ENCODE measurements at places on chromosomes 5 and 9. TPM values are rescaled to one million over a fixed set of nuclear protein-coding genes. Genes with fewer than 3 reads are reported as not detected.

DNA sequence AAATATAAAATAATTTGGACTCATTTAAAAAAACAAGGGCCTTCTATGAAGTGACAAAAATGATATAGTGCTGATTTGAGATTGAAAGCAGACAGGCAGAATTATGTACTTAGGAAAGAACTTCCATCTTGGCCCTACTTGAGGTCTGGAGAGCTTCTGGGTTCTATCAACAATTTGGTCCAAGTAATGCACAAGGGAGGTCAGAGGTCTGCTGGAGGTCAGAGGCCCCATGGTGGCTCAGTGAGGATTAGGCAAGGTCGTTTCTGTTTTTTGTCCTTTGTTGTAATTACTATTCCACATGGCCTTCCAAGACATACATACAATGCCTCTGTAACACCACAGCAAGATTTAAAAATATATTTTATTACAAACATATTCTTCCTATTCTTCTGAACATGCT lies 37.2 kb downstream of the NUDT12 start:
- no peak for DNase-seq

GRCh38 chr5:132227235-132227484 lies 493 bp downstream of the P4HA2 start:
- no peak for DNase-seq

DNA sequence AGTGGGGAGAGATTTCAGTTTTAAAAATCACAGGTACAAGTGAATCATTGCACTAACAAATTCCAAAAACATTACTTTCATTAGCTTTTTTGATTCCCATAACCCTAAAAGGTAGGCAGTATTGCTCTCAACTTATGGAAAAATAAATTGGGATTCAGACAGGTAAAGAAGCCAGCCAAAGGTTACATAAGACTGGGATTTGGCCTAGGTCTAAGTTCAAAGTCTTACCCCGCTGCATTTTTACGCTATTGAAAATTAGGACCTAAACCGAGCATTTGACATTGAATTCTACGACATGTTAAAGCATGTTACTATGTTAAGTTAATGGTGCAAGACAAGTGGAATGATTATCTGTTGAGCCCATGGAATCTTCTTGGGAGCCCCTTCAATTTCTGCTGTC lies 89.6 kb downstream of the ENC1 start:
- no peak for DNase-seq

DNA sequence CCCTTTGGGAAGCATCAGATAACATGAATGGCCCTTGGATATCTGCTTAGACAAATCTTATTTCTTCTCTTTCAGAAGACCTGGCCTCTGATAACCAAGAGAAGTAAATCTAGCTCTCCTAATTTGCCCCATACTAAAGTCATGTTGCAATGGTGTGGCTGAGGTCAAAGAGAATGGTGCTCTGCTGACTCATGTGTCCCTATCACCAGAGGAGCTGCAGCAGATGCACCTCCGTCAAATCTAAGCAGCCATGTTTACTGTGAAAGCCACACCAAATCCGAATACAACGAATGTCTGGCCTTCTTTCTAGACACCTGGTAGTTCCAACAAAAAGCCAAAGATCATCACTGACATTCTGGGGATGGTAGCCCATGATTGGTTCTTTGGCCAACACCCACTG lies 23.2 kb downstream of the RETREG1 start:
- no peak for DNase-seq

- peak; percentile 98 for DNase-seq
These were observed at the start of gene CDKN2B for GRCh38 chr9:22008717-22009505. TSS of gene CDKN2B (minus strand) at chr9:22009305. CDS start at chr9:22008953, 352 bp downstream.

- DNase-seq: no peak
These were observed 303.6 kb downstream of the PIK3R1 start for GRCh38 chr5:68519143-68519542.

DNA sequence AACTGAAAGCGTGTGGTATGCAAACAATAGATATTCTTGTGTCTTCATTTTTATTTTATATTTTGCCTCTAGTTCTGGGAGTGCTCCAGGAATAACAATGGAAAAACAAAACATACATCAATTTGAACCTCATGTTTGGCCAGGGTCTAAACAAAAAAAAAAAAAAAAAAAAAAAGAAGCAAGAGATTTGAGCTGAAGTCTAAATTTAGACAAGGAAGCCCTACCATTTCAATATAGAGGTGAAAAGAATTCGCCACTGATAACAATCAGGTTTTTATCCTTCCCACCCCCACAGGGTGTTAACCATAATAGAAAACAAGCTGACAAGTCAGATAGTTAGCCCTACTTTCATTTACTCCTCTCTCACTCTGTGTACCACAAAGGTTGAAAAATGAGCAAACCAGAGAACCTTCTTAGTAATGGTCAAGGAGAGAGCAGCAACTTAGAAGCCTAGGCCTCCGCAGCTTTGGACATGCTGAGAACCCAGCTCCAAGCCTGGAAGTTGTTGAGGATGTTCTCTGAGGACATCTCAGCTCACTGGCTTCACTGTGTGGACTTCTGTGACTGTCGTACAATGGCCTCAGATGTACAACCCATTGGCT lies 118.2 kb upstream of the HMHB1 start:
- no peak for DNase-seq

DNA sequence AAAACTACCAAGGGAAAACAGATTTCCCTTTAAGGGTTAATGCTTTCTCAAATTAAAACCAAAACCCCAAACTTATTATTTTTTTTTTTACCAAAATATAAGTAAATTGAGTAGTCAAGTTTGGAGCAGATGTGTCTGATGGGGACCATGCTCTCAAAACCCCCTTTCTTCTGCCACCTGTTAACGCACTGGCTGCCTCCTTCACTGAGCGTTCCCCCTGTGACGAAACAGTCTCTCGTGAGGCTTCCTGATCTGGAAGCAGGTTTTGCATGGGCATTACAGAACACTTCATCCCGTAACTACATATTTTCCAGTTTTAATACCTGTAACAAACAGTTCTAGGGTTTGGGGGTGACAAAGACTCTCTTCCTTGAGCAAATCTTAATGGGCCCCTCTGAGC lies 59.4 kb downstream of the ANKH start:
- DNase-seq: no peak

- no peak for DNase-seq
These were observed 899 bp upstream of the SHC3 start for GRCh38 chr9:89179540-89179894.

- DNase-seq: no peak
These were observed 7.8 kb upstream of the GPX8 start for GRCh38 chr5:55151923-55152842.

- DNase-seq: no peak
These were observed 14.1 kb downstream of the ETF1 start for GRCh38 chr5:138528744-138529469.

DNA sequence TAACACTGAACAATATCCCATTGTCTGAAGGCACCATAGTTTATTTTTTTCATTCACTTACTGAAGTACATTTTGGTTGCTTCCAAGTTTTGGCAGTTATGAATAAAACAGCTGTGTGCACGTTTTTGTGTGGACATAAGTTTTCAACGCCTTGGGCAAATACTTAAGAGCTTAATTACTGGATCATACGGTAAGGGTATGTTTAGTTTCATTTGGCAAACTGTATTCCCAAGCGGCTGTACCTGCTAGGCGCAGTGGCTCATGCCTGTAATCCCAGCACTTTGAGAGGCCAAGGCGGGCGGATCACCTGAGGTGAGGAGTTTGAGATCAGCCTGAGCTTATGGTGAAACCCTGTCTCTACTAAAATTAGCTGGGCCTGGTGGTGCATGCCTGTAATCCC lies 63.7 kb upstream of the FAM120A start:
- DNase-seq: no peak

- peak; percentile 54 for DNase-seq
These were observed 5.9 kb downstream of the ABCA2 start for GRCh38 chr9:137021979-137022661.

GRCh38 chr9:119278171-119278570 lies 91.1 kb downstream of the BRINP1 start:
- no peak for DNase-seq

DNA sequence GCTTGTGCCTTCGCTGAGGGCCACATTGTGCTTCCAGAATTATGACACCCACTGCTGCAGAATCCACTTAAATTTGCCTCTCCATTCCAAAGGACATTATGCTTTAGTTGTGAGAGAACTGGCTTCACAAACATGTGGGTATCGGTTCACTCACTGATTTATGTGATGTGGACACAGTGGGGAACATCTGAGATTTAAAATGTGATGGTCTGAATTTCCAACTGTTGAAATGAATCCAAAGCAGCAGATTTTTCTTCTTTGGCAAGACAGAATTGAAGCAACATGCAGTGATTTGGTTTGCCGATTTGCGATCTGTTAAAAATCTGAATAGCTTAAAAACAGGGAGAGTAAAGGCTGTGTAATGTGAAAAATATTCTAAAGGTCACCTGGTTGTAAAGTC lies 20.3 kb downstream of the PCSK5 start:
- no peak for DNase-seq

- no peak for DNase-seq
These were observed 505 bp downstream of the CREB3 start for GRCh38 chr9:35732800-35733541.

DNA sequence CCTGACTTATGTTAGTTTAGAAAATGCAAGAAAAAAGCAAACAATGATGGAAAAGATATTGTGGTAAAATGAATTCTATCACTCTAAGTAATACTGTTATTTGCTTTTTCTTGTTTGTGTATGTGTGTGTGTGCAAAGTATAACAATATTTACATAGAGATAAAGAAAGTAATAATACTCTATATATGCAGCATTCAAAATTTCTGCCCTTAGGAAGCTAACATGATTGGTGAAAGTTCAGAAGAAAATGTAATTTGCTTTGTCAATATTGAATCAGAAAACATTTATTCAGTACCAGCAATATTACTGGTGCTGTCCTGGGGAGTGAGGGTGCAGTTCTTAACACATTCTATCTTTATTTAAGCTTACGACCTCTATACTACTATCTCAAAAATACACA lies 12.9 kb upstream of the PRDM9 start:
- no peak for DNase-seq

DNA sequence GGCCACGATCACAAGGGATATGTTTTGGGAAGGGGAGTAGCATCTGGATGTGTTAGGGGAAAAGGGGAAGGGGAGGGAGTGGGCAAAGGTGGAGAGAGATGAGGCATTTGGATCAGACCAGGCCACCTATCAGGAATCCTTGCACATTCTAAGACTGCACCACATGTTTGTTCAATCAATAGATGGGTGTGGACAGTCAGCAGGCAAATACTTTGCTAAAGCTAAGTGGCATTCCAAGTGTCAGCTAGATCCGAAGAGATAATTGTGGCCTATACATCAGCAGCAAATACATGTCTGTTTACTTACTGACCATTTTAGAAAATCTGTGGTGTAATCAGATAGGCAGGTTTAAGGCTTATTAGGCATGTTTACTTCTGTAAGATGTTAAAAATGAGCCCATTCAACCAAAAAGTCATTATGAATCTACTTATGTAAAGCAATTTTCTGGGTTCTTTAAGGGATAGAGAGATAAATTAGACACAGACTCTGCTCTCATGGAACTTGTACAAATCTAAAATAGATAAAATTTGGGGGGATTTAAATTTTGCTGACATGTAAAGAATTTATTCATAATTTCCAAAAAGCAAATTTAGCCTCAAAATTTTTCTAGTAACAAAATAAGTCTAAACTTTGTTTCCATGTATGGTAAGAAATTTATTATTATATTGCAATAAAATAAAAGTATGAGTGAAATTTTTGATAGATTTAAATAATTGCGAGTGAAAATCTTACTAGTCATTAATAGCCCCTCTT lies 107.3 kb downstream of the SNCAIP start:
- DNase-seq: no peak

DNA sequence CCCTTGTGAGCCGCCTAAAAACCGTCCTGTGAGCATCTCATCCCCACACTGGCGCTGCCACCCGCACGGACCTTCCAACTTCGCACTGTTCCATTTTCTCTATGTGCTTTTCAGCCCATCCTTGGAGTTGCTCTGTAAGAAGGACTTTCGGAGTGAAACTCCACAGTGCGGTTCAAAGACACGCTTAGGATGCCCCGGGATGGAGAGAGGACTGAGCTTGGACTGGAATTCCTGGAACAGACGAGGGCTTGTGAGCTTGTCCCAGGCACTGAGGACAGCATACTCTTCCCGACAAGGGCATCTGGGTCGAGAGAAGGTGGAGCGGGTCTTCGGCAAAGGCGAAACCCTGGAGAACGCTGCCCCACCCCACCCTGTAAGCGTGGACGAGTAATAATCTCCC lies 187.8 kb downstream of the MEF2C start:
- no peak for DNase-seq

GRCh38 chr9:18605766-18606180 lies 131.8 kb downstream of the ADAMTSL1 start:
- peak; percentile 62 for DNase-seq

GRCh38 chr9:35940458-35941407 lies 17.2 kb downstream of the OR2S2 start:
- no peak for DNase-seq

- no peak for DNase-seq
These were observed 72.8 kb downstream of the SLC1A1 start for GRCh38 chr9:4563105-4563504.

DNA sequence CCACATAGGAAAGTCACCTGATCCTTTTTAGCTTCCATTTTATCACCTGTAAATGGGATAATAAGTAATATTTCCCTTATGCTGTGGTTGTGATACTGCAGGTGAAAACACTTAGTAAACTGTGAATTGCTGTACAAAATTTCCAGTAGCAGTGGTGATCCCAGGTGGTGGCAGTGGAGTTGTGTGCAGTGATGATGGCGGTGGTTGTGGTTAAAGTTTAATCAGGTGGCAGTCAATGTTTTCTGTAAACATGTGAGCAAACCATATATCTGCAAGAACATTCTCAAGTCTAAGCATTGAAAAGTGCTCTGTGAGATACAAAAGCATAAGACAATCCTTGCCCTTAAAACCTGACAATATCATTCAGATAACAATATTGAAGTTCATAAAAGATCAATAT lies 480.2 kb downstream of the RASEF start:
- DNase-seq: no peak

DNA sequence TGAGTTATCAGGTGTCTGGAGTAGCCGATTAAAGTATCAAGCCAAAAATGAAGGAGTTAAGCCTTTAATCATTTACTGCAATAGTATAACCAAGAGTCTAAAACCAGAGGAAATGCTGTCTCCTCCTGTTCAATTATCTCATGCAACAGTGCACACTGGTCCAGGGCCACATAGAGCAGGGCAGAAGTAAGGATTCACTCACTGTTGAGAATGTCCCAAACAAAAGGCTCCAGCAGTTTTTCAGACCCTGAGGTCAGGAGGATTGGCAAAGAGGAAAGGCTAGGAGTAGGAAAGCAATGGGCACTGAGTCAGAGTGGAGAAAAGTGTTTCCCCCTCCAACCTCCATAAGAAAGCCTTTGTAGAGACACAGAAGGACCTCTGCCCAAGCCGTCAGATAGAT lies 168.2 kb downstream of the RNF180 start:
- DNase-seq: no peak

ABCA2 gene
- 20.3 TPM for total RNA-seq

SMIM3 gene
- 7.0 TPM for total RNA-seq

SV2C gene
- total RNA-seq: not detected

IRX1 gene
- not detected for total RNA-seq

KIF24 gene
- total RNA-seq: 0.50 TPM

IL33 gene
- 4.0 TPM for total RNA-seq

NKD2 gene
- total RNA-seq: 0.59 TPM

Measured in psoas muscle (tissue), 8 donors.